ENCODE measurements at places on chromosomes 16 and 17.

GRCh38 chr17:7213895-7214299 lies 5.7 kb downstream of the DLG4 start:
- no peak for DNase-seq

- DNase-seq: no peak
These were observed 22.6 kb downstream of the SMPD3 start for GRCh38 chr16:68425498-68426346.

DNA sequence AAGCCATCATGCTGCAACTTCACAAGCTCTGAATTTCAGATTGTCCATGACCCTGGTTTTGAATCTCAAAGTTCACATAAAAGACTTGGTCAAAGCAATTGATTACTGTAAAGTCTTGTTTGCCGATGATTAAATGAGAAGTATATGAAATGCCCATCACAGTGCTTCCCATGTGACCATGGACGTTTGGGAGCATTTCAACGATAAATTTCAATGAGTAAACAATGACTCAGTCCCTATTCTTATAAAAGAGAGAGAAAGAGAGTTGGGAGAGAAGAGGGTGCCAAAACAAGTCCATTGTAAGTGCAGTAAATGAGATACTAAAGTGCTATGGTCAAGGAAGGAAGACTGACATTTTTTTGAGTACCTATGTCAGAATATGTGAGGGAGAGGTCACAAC lies 276.9 kb downstream of the SOX9 start:
- DNase-seq: no peak

DNA sequence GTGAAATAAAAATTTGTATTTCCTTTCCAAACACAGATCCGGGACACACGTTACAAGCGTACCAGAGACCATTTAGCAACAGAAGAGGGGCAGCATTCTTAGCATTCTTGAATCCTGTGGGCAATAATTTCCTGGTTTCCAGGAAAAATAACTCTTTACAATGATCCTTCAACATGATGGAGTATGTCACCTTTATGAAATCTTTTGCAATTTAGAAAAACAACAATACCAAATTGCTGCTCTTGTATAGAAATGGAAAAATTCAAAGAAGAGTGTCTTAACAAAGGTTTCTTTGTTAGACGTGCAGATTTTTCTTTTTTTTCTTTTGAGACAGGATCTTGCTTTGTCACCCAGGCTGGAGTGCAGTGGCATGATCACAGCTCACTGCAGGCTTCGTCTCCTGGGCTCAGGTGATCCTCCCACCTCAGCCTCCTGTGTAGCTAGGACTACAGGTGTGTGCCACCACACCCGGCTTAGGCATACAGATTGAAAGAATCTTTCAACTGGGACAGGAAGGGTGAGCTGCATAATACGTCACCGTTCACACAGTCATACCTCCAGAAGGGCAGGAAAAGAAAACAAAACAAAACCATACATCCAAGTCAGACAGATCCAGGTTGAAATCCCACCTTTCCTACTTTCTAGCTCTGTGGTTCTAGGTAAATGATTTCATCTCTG lies 10.8 kb upstream of the GCSH start:
- no peak for DNase-seq

- no peak for DNase-seq
These were observed 4.2 kb downstream of the BCL7C start for GRCh38 chr16:30889721-30890120.

DNA sequence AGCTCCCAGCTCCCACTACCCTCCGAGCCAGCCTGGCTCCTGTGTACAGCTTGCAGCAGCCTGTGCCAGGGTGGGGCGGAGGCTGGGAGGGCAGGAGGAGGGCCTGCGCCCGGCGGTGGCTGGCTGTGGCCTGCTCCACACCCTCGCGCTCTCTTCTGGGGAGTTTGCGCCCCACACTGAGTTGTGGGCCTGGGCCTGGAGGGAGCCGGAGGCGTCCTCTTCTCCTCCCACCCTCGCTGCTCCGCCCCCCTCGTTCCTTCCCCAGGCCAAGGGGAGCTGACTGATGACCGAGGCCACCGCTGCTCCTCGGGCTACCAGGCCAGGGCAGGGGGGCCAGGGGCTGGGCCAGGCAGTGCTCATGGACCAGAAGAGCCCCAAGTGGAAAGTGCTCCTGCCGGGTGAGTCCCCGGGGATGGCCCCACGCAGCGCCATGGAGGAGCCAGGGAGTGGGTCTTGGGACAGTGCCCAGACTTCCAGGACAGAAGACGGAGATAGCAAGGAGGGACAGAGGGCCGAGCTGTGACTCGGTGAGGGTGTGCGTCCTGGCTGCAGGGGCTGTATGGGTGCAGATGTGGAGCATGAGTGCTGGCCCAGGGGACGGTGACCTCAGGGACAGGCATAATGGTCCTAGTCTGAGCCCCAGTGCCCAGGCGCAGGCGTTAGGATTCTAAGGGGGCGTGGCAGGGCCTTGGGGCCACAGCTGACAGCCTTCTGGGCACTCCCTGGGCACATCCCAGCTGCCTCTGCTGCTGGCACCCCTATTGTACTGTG lies 242.1 kb upstream of the GSE1 start:
- DNase-seq: no peak

Data from stimulated activated CD8-positive, alpha-beta memory T cell treated with anti-CD3 and anti-CD28 coated beads, Interleukin-2, amount 100 ng/mL, for 1 hour (primary cell).